CD4-positive, alpha-beta T cell treated with Interleukin-17A for 1 hour (primary cell): ENCODE measurements at places on chromosomes 5 and 9.

- DNase-seq: no peak
These were observed 111.7 kb downstream of the KCNN2 start for GRCh38 chr5:114473541-114473940.

- DNase-seq: no peak
These were observed 29.0 kb downstream of the TXNDC8 start for GRCh38 chr9:110308633-110309038.

- no peak for DNase-seq
These were observed 187.0 kb upstream of the TRPM3 start for GRCh38 chr9:71308454-71308853.

- DNase-seq: no peak
These were observed 39.8 kb upstream of the NUDT12 start for GRCh38 chr5:103602438-103602837.

- DNase-seq: peak; percentile 38
These were observed 68.6 kb downstream of the NLN start for GRCh38 chr5:65790371-65791163.

GRCh38 chr5:15002791-15003190 is 131.2 kb upstream of the ANKH start:
- DNase-seq: no peak

DNA sequence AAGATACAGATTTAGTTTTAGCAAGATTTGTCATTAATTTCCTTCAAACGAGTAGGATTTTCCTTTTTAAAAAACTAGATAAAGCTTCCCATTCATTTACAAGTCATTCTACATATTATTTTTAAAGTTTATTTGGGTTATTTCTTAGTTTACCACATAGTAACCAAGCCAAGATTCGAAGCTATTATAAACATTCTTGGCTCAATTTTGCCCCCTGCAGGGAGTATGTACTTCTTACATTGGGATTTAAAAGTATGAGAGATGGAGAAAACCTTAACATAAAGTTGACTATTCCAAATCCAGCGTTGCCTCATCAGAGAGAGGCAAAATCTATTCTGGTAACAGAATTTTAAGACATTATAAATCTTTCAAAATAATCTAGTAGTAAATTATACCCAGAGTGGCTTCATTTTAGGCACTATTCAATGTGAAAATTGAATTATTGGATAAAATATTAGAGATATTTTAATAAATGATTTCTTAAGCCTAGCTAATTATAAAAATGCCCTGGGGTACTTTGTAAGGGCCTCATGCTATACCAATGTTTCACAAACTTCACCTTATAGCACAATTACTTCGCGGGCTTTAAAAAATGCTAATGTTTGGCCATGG is 39.1 kb downstream of the FBN2 start:
- no peak for DNase-seq

GRCh38 chr5:79255786-79256557 is 20.0 kb downstream of the JMY start:
- no peak for DNase-seq

- no peak for DNase-seq
These were observed 150.0 kb downstream of the TLE1 start for GRCh38 chr9:81539317-81539716.

DNA sequence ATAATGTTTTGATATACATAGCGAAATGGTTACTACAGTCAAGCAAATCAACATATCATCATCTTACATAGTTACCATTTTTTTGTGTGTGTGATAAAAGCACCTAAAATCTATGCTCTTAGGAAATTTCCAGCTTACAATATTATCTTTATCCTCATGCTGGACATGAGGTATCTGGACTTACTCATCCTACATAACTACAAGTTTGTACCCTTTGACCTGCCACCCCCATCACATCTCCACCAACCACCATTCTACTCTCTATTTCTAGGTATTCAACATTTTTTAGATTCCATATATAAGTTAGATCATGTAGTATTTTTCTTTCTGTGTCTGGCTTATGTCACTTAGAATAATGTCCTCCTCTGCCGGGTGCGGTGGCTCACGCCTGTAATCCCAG is 79.9 kb downstream of the TAF11L14 start:
- no peak for DNase-seq

DNA sequence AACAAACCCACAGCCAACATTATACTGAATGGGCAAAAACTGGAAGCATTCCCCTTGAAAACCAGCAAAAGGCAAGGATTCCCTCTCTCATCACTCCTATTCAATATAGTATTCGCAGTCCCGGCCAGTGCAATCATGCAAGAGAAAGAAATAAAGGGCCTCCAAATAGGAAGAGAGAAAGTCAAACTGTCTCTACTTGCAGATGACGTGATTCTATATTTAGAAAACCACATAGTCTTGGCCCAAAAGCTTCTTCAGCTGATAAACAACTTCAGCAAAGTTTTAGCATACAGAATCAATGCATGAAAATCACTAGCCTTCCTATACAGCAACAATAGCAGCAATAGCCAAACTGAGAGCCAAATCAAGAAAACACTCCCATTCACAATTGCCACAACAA is 333.7 kb upstream of the EDIL3 start:
- no peak for DNase-seq

DNA sequence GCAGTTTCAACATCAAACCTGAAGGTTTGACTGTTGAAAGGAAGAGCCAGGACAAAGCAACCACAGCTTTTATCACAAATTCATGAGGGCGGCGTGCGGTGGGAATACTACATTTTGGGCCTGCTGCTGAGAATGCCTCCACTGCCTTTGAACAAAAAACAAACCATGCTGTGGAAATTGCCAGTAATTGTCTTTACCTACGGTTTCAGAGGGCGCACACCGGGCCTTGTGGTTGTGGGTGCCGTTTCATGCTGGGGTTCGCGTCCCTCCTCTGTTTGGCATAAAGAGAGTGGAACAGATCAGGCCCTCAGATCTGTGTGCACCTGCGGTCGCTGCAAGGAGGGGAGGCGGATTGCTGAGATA is 27.6 kb upstream of the TCF7 start:
- DNase-seq: peak; percentile 84

GRCh38 chr5:112720576-112720975 is 17.1 kb upstream of the APC start:
- no peak for DNase-seq

DNA sequence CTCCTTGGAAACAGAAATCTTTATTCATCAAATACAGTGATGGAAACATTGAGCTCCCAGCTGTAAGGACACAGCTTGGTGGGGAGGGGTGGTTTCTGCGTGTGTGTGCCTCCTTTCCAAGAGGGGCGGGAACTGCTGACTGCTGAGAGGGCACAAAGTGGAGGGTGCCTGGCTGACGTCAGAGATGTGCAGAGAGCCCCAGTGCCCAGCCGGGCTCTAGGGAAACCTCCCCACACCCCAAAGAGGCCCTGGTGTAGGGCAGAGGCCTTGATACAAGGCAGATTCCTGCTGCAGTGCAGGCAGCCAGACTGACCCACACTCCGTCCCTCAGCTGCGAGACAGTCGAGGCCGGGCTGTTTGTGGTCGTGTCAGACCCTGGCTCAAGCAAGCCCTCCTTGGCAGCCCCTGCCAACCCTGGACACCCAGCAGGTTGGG is 191.0 kb downstream of the CACNA1B start:
- DNase-seq: no peak

- DNase-seq: no peak
These were observed 46.2 kb downstream of the OSTF1 start for GRCh38 chr9:75134495-75134894.

- no peak for DNase-seq
These were observed 106.8 kb upstream of the RASGRF2 start for GRCh38 chr5:80853413-80853812.

DNA sequence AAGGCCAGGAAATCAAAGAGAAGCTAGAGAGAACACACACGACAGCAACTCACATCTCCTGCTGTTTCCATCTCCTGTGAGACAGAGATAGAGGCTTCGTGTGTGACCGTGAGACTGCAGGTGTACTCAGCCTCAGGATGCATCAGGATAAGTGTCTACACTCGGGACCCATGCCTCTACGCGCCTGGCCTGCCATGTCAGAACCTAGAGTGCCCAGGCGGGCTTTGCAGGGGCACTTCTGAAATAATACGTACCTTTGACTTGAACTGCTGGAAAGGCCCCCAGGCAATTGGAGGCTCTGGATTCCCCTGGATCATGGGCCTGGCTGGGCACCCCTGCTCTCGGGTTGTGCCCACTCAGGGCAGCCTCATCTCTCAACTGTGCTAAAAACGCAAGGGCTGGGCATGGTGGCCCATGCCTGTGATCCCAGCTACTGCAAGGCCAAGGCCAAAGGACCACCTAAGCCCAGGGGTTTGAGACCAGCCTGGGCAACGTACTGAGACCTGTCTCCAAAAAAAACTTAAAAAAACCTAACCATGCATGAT is 13.0 kb downstream of the CLPTM1L start:
- DNase-seq: no peak

GRCh38 chr5:147391781-147392180 is 118.1 kb downstream of the DPYSL3 start:
- DNase-seq: no peak

GRCh38 chr5:57780306-57780960 is 297.8 kb upstream of the ACTBL2 start:
- DNase-seq: no peak

DNA sequence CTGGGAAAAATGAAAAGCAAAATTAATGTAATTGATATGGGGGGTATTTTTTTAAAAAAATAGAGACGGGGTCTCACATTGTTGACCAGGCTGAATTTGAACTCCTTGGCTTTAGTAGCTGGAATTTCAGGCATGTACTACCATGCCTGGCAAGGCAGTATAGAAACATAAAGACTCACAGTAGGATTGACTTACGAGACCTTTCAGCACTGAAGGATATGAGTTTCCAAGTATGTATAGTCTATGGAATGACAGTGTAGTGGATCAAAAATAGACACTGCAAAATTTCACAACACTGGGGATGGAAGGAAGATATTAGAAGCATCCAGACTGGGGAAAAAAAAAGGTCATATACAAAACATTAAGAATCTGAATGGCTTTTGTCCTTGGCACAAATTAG is 6.8 kb downstream of the DCP2 start:
- DNase-seq: no peak

- no peak for DNase-seq
These were observed 57.7 kb downstream of the PDE6A start for GRCh38 chr5:149886692-149887470.

- DNase-seq: no peak
These were observed 86.4 kb downstream of the EQTN start for GRCh38 chr9:27210588-27210987.

DNA sequence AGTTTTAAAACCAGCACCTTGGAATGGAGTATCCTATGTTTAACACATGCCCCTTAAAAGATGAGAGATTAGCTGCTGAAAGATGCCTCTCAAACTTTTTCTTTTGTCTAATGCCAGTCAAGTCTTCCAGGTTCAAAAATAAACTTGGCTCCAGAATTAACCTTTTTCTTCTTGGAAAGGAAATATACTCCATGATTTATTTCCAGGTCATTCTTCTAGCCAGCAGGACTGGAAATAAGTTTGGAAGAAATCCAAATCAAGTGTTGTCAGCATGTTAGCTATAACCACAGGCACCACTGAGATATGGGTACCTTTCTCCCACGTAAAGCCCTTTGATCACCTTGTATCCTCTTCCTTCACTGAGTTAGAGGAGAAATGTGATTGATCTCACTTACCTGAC is 56.1 kb downstream of the NLN start:
- no peak for DNase-seq

- DNase-seq: peak; percentile 91
These were observed 4.7 kb upstream of the TUBB4B start for GRCh38 chr9:137236238-137236935.

DNA sequence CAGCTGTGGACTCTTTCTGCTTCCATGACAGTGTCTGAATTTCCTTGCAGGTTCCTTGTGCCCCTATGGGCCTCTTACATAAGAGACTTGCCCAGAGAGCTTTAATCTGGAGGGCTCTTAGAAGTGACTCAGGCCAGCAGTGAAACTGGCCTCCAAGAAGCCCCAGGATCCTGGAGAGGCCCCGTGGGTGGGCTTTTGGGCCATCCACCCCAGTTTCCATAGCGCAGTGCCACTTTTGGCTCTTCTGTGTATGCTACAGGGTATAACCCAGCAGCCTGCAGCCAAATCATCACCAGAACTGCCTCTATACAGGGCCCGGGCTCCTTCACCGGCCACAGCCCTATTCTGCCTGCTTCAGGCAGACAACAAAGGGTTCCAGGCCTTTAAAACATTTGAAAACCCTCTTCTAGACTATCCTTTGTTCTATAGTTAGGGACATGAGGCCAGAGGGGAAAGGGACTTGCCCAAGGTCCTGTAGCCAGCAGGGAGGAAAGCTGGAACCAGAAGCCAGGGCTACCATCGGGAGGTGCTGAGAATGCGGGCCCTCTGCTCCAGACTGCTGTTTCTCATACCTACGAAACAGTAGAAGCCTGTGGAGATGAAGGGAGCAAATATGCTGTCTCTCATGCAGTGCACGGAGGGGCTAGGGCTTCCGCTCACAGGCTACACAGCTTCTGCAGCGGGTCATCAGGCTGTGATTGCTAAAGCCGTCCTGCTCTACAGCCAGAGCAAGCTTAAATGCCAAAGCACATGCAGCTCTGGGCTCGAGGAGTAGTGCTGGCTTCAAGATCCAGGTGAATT is 18.0 kb downstream of the SH3PXD2B start:
- no peak for DNase-seq

- peak; percentile 56 for DNase-seq
These were observed 7.2 kb upstream of the ARRDC3 start for GRCh38 chr5:91390268-91390667.

DNA sequence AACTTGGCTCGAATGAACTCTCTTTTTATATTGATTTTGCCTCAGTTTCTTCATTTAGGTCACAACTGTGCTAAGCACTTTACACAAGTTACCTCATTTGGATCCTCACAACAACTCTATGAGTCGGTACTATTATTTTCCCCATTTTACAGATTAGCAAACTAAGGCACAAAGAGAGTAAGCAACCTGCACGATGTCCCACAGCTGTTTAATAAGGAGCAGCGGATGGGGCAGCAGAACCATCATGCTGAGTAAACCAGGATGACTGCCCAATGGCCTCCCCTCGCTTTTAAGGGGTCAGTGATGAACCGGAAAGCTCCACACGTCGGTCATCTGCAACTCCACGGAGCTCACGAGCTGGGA is 607 bp downstream of the PRELID2 start:
- DNase-seq: no peak

- no peak for DNase-seq
These were observed 8.7 kb downstream of the APTX start for GRCh38 chr9:32992595-32993238.

DNA sequence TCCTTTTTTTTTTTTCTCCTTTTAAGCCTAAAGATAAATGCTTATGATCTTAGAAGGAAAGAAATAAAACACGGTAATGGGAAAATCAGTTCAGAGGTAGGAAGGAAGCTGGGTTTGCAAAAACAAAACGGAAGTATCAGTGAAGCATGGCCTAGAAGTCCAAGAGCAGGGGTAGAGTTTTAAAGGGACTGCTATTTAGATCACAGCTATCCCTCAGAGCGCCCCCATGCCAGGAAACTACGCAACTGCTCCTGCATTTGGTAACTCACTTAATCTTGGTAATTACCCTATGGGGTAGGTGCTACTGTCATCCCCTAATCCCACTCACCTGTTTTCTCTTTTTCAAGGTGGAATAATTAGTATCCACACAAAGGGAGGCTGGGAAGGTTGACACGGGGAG is 16.0 kb downstream of the TLE1 start:
- DNase-seq: no peak

GRCh38 chr9:136712690-136713544 is 545 bp downstream of the DIPK1B start:
- DNase-seq: no peak
